ENCODE measurements at places on chromosomes 3 and 15. TPM values are rescaled to one million over a fixed set of nuclear protein-coding genes. Genes with fewer than 3 reads are reported as not detected.

Gene GOLGA8S
- total RNA-seq, result 0.71 TPM

Gene DMXL2
- total RNA-seq, result 14.5 TPM

DNA sequence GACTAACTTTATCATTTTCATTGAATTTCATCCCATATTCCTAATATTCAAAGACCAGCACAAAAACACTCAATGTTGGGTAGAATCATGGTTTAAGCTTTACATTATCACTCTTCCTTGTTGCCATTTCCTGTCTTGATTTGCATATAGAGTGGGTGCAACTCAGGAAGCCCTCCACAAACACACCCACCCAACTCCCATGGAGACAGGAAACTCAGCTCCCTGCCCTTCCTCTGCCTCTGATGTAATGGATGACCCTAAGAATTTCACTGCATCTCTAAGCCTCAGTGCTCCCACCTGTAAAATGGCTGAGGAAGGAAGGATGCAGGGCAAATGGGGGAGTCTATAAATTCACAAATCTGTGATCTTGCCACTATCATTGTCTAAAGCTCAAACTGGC is 98.1 kb upstream of the BFSP2 start:
- DNase-seq, result no peak

DNA sequence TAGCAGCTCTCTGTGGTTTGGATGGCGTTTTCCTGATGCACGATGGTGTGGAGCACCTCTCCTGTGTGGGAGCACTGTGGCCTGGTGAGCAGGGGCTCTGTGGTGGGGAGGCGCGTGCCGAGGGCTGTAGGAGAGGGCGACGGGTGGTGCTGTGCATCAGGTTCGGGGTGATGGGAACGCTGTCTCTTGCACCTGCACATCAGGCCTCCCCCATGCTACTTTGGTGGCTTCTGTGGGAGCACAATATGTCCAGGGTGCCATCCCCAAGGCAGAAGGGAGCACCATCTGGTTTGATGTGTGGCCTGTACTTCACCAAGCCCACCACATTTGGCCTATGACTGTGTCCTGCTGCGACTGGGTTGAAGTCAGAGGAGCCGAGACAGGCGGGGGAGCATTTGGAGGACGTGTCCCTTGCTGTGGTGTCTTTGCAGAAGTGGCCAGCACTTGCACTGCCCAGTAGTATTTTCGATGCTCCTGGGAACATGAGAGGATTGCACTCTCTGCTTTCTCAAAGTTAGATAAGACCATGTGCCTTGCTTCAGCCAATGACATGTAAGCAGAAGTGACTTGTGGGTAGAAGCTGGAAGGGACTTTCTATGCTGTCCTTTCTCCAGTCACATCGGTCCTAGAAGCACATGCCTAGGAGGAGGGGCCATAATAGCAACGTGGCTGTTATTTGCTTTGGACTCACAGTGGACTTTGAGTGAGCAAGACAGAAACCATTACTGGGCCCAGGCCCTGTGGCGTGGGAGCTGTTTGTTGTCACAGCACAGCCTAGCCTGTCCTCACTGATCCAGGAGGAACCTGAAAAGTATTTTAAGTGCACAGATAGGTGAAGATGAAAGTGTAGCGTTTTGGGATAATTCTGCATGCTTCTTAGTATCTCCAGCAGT is 72.1 kb downstream of the APBA2 start:
- DNase-seq, result no peak

DNA sequence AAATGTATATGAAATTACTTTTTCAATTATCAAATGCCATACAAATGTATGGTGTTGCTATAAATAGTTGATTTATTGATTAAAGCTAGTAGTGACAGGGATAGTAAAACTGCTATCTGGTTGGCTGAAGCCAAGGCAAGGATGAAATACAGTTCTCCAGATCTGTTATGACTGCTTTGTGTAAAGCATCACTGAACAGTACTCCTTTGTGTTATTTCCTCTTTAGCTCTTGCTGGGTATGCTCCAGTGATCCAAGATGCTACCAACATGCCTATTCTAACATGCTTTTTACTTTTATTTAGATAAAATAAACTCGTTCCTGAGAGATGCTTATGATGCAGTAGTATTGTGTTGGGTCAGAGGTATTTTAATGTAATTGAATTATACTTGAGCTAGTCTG is 12.4 kb upstream of the UBR1 start:
- no peak for DNase-seq

GRCh38 chr15:50857763-50858162 is 50.7 kb upstream of the AP4E1 start:
- DNase-seq, result no peak

- DNase-seq, result no peak
Measured at GRCh38 chr3:59043391-59043790, 6.4 kb downstream of the CFAP20DC start.
